ENCODE measurements at places on chromosomes 7 and 10. TPM values are rescaled to one million over a fixed set of nuclear protein-coding genes. Genes with fewer than 3 reads are reported as not detected.

ZNF107 gene
- 18.4 TPM for total RNA-seq

TUBAL3 gene
- total RNA-seq, result not detected

VIPR2 gene
- 0.24 TPM for total RNA-seq

KLLN gene
- total RNA-seq, result 0.70 TPM

PNLIPRP3 gene
- total RNA-seq, result not detected

TMEM196 gene
- not detected for total RNA-seq

FKBP6 gene
- not detected for total RNA-seq

LDB3 gene
- total RNA-seq, result 0.05 TPM

WNT8B gene
- total RNA-seq, result 0.24 TPM

SLC26A3 gene
- not detected for total RNA-seq

SVOPL gene
- total RNA-seq, result 2.1 TPM

TEX36 gene
- total RNA-seq, result not detected

UNCX gene
- not detected for total RNA-seq

CACNB2 gene
- total RNA-seq, result not detected

TYSND1 gene
- 12.2 TPM for total RNA-seq

ACTL6B gene
- total RNA-seq, result not detected

CCL24 gene
- not detected for total RNA-seq

RNF133 gene
- total RNA-seq, result not detected

WDFY4 gene
- 2.9 TPM for total RNA-seq

MYH16 gene
- not detected for total RNA-seq

ACBD7 gene
- total RNA-seq, result 4.5 TPM

SKIDA1 gene
- not detected for total RNA-seq
